ENCODE measurements at places on chromosomes 1 and 21. TPM values are rescaled to one million over a fixed set of nuclear protein-coding genes. Genes with fewer than 3 reads are reported as not detected.

GRCh38 chr1:160423966-160424365 is 23.6 kb downstream of the VANGL2 start:
- no peak for DNase-seq

- DNase-seq, result no peak
Measured at GRCh38 chr1:204320382-204320804, 39.3 kb downstream of the PLEKHA6 start.

PODN gene
- 1.7 TPM for polyA plus RNA-seq

CFAP107 gene
- 1.00 TPM for polyA plus RNA-seq

SYDE2 gene
- 12.0 TPM for polyA plus RNA-seq

DNA sequence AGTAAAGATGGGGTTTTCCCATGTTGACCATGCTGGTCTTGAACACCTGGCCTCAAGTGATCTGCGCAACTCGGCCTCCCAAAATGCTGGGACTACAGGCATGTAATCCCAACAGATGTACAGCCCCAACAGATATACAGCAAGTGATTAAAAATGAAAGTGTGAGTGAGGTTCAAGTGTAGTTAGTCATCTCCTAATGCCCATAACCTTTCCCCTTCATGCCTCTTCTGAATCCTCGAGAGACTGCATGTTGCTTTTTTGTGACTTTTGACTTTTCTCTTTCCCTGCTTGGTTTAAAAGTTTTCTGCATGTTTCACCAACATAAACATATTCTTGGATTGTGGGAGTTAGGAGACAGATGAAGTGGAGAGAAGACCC is 31.2 kb downstream of the KCNK2 start:
- DNase-seq, result no peak

DOP1B gene
- polyA plus RNA-seq, result 6.9 TPM

DNA sequence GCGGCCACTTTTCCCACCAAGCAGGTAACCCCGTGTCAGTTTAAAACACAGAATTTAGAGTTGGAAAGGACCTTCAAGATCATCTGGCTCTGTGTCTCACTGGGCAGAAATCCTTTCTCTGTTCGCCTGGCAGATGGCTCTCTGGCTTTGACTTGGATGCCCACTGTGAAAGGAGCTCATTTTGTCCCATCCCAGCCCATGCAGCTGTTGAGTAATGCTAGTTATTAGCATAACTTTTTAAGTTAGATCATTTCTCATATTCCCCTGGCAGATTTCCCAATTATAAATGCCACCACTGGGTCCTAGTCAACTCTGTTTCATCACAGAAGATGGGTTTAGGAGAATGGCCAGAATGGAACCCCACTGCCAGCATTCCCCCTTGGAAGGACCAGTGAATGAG is 55.9 kb downstream of the SLC35F3 start:
- DNase-seq, result no peak

DNA sequence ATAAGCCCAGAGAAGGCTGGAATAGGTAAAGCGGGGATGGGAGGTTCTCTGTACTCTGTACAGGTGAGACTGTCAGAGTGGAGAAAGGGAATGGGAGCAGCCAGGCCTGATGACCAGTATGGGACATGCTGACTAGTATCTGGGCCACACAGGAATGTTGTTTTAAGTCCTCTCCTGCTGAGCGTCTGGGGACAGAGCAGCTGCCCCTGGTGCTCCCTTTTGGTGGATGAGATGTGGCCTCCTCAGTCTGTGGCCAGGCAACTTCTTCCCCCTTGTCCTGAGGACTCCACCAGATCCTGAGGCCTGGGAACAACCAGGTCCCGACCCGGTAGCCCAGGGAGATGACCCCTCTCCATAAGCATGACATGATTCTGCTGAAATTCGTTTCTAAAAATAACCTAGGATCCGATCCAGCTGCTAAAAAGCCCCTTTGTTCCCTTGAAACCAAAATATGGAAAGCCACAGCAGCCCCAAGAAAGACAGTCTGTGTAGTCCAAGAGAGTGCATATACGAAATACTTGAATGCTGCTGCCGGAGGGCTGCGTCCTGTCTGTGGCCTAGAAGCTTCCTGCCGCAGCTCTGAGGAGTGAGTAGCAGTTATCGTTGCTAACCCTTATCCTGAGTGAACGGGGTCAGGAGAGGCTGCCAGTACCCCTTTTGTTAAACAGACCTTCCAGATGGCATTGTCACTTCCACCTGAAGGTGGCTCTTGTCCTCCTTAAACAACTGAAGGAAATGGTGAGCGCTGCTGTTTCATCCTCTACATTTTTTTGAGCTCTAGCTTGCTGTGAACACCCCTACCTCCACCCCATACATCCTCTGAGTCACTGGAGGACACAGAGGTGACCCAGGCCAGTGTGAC is 47.1 kb downstream of the ATP2B4 start:
- no peak for DNase-seq

- no peak for DNase-seq
Measured at GRCh38 chr1:62516600-62516999, 79.8 kb downstream of the USP1 start.

APCS gene
- not detected for polyA plus RNA-seq

DNA sequence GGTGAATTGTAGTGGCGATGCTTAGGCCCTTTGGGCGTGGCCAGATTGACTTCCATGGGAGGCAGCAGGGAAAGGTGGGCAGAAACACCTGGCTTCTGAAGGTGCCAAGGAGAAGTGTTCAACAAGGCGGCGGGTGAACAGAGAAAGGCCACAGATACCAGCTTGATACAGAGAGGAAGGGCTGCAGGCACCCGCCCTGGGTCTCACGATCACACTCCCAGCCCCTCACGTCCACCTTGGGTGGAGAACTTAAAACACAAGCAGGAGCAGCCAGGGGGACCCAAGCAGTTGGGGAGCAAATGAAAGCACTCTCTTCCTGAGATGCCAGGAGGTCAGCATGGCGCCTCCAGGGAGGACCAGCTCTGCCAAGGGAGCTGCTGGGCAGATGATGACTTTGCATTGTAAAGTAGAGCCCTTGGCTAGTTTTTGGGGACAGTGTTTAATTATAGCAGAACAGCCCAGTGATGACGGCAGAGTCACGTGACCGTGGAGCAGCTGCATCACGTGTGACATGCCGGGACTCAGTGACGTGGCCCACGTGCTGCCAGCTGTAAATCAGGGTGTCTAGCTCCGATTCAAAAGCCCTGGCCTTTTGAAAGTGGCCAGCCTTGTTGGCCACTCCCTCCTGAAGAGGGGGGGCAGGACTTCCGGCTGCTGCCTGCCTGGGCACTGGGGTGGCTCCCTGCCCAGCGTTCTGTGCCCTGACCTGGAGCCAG is 19.0 kb downstream of the SLC37A1 start:
- no peak for DNase-seq

LMX1A gene
- polyA plus RNA-seq, result not detected

DNA sequence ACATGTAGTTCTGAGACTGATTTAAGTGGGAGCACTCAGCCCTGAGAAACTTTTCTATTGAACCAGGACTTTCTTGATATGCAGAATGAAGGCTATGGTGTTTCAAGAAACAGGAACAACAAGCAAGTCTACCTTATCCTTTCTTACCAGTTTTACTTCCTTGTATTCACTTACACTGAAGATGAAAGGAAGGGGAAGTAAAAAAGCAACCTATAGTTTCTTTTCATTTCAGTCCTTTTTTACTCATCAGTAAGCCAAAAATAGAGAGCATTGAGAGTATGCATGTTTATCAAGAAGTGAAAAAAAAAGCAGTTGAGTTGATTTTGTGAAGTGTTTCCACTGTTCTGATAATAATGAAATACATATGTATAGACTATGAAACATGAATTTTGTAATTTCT is 1010.3 kb downstream of the AMY1C start:
- no peak for DNase-seq

GRCh38 chr1:86068271-86068721 is 88.3 kb downstream of the COL24A1 start:
- DNase-seq, result no peak

- no peak for DNase-seq
Measured at GRCh38 chr1:206144605-206145004, 27.4 kb upstream of the AVPR1B start.

GRCh38 chr1:155744711-155745283 is 55.9 kb downstream of the DAP3 start:
- no peak for DNase-seq

Measured in renal pelvis (tissue), 12 donors.